ENCODE measurements at places on chromosomes 6 and 20.

DNA sequence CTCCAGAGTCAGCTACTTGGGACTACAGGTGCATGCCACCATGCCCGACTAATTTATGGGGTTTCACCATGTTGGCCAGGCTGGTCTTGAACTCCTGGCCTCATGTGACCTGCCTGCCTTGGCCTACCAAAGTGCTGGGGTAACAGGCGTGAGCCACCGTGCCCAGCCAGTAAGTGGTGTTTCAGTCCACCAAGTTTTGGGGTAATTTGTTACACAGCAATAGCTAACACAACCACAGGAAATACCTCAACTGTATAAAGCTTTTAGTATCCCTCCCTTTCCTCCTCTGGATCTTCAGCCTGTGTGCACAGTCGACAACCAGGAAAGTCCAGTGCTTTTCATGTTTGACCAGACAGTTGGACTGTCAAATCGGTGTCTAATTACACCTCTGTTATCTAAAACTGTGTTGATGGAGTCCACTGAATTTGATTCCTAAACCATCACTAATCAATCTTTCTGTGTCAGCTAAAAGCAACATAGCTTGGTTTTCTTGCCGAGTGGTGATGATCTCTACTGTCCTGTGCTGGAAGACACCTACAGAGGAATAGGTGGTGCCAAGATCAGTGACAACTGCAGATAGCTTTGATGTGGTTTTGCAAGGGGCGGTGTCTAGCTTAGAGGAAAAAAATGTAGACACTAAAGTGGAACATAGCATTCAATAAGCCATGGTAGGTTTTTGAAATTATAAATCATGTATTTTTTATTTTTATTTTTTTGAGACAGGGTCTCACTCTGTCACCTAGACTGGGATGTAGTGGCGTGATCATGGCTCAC lies 22.2 kb upstream of the ZBTB2 start:
- DNase-seq = no peak

GRCh38 chr20:9886227-9886626 lies 47.4 kb upstream of the PAK5 start:
- no peak for DNase-seq

DNA sequence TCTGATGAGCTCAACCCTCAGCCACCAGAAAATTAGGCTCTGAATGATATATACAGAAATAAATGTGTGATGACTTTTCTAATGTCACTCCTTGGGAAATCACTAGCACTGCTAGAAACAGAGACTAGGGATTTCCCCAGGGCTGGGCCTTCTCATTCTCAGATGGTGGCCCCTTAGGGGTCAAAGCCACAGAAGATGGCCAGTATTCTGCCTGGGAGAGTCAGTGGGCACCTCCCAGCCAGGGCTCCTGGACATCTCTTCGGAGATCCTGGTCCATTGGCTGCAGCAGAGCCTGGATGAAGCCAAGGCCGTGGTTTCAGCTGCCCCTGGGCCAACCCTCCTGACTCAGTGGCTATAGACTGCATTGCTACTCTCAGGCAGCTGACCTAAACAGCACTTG lies 276.9 kb upstream of the SUPT3H start:
- no peak for DNase-seq

DNA sequence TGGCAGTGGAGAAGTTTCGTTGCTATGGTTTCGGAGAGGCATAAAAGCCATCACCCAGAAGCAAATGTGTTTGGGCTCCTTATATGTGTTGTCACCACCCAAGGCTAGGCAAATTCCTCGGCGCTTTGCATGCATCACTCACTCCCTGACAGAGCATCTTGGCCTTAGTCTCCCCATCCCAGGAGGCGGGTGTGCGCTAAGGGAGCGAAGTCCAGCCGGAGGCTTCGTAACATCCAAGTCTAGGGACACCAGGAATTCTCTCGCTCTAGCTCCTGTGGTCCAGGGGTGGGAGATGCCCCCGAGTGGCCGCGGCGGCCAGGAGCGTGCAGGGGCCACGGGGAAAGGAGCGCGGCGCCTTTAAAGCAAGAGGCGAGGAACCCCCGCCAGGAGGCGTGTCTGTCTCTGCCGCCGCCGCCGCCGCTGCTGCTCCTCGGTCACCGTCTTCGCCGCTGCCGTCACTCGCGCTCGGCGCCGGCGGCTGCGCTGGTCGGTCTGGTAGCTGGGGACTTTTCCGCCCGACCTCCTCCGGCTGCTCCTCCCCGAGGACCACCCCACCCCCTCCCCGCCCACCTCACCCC lies at the start of gene GRIK2:
Gene GRIK2, plus strand, starts transcription at position 458 of the 578 bp plus-strand sequence.
- DNase-seq = peak; percentile 7

DNA sequence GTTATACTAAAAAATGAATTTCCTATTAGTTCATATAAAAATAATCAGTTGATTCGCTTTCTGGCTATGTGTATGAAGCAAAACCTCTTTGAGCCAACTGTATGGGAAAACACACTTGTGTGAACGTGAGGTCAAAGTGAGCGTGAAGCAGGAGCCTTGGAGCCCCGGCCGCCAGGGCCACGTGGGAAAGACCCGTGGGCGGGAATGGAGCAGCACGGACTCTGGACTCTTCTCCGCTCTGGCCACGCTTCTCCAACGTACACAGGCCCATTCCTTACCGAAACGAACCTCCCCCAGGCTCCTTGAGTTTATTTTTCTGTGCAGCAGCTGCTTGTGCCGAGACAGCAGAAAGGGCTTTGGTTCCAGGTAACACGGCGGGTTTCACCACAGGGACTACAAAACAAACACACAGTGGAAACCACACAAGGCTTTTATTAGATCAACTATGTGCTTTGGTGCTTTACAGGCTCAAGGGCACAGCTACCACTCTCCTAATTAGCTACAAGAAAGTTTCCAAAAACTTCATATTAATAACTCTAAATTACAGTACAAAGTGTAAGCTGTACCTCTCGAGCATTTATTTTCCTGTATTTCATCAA lies 62.7 kb downstream of the TAF4 start:
- no peak for DNase-seq

GRCh38 chr6:21171801-21172200 lies 421.8 kb upstream of the SOX4 start:
- DNase-seq = no peak

GRCh38 chr6:170371588-170371987 lies 65.0 kb downstream of the FAM120B start:
- DNase-seq = no peak

GRCh38 chr20:20452254-20452676 lies 84.4 kb downstream of the INSM1 start:
- peak; percentile 43 for DNase-seq

GRCh38 chr6:134004714-134005113 lies 47.7 kb downstream of the SLC2A12 start:
- DNase-seq = no peak

GRCh38 chr20:24523661-24524060 lies 54.2 kb downstream of the SYNDIG1 start:
- no peak for DNase-seq

GRCh38 chr20:19868441-19868840 lies 110.4 kb downstream of the RIN2 start:
- DNase-seq = peak; percentile 88

Data from NB4 (cell line).